ENCODE measurements at places on chromosomes 7 and 10.

DNA sequence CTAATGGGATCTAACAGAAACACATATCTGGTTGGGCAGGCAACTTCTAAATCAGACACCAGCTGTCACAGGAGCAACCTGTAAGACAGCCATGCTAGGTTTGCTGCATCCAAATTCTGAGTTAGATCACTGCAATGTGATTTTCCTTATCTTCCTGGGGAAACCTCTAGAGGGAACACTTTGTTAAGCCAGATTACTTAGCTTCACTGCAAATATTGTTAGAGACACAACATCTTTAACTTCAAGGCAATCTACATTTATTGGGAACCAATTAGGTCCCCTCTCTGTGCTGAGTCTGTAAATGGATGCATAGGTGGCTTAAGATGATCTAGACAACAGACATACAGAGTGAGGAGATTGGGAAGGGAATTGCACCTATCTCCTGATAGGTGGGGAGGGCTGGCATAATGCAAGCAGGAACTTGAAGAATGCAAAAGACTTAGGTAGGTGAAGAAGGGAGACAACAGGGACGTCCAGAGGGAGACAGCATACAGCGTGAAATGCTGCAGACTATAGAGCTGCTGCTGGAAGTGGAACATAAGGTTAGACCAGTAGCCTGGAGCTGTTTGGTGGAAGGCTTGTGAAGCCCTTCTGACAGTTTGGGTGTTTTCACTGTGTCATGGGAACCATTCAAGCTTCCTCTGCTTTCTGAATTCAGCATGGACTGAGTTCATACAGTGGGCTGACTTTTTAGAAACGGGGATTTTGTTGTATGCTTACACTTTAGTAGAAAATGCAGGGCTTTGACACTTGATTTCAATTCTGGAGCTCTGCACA is 109.8 kb upstream of the ELMO1 start:
- DNase-seq, result no peak

GRCh38 chr7:89666136-89666835 is 488.0 kb upstream of the STEAP1 start:
- no peak for DNase-seq

GRCh38 chr7:158601090-158601489 is 13.5 kb upstream of the PTPRN2 start:
- DNase-seq, result no peak

- DNase-seq, result no peak
Measured at GRCh38 chr10:31479752-31480151, 160.7 kb downstream of the ZEB1 start.

GRCh38 chr10:48285710-48286109 is 11.2 kb upstream of the FRMPD2 start:
- no peak for DNase-seq

DNA sequence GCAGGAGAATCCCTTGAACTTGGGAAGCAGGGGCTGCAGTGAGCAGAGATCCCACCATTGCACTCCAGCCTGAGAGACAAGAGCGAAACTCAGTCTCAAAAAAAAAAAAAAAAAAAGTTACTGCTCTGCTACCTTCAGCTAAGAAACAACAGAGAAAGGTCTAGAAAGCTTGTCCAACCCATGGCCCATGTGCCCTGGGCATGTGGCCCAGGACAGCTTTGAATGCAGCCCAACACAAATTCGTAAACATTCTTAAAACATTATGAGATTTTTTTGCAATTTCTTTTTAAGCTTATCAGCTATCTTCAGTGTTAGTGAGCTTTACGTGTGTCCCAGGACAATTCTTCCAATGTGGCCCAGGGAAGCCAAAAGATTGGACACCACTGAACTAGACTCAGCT is 22.9 kb downstream of the PLXDC2 start:
- DNase-seq, result no peak

DNA sequence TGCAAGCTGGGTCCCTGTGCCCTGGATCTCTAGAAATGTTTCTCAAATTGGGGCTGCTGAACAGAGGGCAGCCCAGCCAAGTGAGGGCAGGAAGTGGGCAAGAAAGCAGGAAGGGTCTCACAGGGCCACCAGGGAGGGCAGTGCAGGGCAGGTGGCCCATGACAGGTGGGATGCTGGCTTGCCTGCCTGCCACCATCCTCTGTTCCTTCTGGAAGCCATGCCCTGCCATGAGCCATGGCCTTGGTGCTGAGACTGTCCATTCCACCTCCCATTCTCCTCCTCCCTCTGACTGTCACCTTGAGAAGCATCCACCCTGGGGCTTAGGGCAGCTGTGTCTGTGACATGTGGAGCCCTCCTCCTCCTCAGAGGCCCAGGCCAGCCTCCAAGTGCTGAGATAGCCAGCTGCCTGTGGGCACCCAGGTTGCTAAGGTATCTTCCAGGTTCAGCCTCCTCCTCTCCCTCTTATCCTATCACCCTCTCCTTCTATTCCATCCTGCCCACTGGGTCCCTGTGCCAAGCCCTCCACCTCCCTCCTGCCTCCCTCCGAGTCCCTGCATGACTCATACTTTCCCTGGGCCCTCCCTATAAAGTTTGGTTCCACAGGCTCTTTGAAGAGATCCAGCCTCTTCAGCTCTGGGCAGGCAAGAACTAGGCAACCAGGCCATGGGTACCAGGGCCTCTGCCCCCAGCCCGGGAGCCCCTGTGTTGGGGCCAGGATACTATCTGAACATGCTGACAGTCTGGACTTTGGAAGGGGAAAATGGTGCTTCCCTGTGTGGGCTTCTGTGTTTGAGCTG is 1.3 kb downstream of the VSIR start:
- peak; percentile 83 for DNase-seq

DNA sequence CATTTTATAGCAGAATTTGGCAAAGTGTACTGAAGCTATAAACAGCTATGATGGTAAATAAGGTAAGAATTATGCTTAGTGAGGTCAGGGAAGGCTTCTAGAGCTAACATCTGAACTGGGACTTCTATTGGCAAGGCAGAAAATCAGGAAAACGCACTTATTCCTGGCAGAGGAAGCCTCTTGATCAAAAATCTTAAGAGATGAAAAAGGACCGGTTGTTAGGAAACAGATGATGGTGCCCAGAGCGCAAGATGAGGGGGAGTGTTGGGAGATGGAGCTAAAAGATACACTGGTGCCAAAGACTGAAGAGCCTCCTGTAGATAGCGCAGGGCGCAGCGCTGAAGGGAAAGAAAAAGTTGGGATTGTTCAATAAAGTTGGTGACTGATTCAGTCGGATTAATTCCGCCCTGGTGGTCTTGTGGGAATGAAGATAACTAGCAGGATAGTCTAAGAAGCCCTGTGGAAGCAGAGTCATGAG is 550 bp upstream of the CALU start:
- DNase-seq, result no peak

GRCh38 chr7:90660819-90661218 is 64.7 kb downstream of the CDK14 start:
- DNase-seq, result no peak

GRCh38 chr7:66741710-66742049 is 1.1 kb downstream of the RABGEF1 start:
- no peak for DNase-seq

GRCh38 chr7:47447621-47448349 is 134.1 kb downstream of the TNS3 start:
- no peak for DNase-seq

GRCh38 chr10:35335133-35336083 is 901 bp upstream of the CCNY start:
- DNase-seq, result no peak

GRCh38 chr7:2117646-2118045 is 115.1 kb downstream of the MAD1L1 start:
- no peak for DNase-seq

- no peak for DNase-seq
Measured at GRCh38 chr7:6307762-6308161, 35.3 kb upstream of the CYTH3 start.

GRCh38 chr7:123537026-123537642 is 2.7 kb upstream of the IQUB start:
- no peak for DNase-seq

DNA sequence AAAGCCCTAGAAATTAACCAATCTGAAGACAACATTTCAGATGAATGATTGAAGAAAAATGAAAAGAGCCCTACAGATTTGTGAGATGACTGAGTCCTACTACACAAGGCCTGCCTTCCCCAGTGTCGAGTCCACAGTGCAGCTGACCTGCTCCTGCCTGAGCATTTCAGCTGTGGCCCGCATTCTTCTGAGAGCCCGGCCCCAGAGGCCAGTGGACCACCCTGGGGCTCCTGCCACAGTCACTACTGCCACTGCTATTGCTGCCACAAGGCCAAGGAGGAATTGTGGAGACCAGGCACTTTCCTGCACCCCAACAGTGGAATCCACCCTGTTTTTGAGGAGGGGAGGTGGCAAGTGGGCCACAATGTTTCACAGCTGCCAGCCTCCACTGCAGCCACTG is 19.6 kb upstream of the ZNF735 start:
- no peak for DNase-seq

- DNase-seq, result no peak
Measured at GRCh38 chr10:54880996-54881395, 80.0 kb upstream of the PCDH15 start.

DNA sequence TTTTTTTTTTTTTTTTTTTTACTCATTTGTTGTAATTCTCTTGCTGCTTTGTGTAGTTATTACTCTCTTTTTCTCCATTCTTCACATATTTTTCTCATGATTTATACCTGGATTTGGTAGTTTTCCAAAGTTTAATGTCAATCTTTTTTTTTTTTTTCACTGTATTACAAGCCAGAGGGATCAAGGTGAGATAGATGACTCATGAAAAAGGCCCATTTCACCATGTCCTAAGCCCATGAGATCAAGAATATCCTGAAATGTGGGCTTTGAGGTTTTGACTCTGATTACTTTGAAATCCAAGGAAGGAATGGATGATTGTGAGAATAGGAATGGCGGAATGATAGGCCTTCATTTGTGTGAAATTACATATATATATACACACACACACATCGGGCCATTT is 31.1 kb downstream of the TAX1BP1 start:
- no peak for DNase-seq

DNA sequence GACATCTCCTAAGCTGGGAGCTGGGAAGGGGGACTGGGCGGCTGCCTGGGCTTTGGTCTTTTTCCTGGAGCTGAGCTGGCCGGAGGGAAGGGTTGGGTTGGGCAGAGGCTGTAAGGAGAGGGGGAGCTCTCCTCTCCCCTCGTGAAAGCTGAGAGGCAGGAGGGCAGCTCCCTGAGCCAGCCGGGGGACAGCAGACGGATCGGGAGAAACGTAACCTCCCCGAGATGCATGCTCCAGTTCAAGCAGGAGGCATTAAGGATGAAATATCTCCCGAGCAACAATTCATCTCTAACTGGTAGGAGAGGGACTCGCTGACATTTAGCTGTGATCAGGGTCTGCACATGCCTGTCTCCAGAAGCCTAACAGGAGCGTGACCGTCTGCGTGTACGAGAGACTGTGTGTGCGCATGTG is 19.9 kb upstream of the LBX1 start:
- no peak for DNase-seq

GRCh38 chr10:43796781-43797180 is 148.1 kb upstream of the ZNF32 start:
- DNase-seq, result no peak

- DNase-seq, result no peak
Measured at GRCh38 chr10:130053561-130053960, 57.1 kb downstream of the C10orf143 start.

GRCh38 chr7:127870231-127870907 is 160.9 kb downstream of the LRRC4 start:
- DNase-seq, result no peak

GRCh38 chr7:27247452-27248426 is 5.1 kb downstream of the EVX1 start:
- no peak for DNase-seq

GRCh38 chr7:12233175-12233574 is 22.1 kb downstream of the TMEM106B start:
- DNase-seq, result no peak

DNA sequence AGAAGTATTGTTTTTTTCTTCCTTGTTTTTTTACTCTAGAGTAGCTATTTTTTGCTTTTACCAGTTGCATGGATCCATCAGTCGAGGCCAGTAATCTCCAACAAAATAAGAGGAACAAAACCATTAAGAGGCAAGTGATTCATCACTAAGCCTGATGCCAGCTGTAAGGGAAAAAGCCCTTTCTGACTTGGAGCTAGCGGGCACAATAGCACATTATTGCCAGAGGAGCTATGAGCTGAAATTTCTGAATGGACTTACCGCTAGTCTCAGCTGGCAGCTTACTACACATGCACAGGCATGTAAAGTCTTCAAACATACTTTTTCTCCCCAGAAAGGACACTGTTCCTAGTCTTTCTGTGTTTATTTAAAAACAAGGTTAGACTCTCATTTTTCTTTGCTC is 41.6 kb upstream of the PTPRZ1 start:
- DNase-seq, result no peak

DNA sequence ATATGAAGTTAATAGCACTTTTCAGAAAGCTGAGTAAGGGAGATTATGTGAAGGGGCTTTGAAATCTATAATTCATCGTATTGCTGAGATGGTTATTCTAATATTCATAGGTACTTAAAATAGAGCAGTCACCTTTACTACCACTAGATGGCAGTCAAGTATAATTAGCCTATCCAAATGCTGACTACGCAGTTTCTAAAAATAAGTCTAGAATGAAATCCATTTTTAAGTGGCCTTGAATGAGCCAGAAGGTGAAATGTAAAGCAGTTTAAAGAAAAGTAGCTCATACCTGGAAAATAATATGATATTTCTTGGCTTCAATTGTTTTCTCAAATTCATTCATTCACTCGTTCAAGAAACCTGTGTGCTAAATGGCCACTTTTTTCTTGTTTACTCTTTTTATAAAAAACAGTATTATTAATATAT is 1277.1 kb downstream of the GATA3 start:
- peak; percentile 25 for DNase-seq

DNA sequence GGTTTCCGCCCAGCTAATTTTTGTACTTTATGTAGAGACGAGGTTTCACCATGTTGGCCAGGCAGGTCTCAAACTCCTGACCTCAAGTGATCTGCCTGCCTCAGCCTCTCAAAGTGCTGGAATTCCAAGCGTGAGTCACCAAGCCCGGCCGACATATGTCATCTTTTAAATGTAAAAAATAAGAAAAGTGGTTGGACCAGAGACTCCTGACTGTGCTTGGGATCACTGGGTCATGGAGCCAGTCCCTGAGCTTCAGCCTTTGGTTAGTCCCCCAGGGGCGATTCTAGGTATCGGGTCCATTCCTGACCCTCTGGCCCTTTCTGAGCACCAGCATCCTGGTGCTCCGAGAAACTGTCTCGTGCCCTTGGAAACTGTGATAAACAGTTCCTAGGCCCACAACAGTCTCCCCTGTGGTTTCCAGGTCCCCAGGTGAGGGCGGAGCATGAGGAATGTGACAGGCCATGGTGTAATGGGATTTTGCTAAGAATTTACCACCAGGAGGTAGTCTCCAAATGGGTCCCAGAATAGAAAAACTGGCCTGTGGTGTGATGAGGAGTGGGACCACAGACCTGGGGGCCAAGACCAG is 32.8 kb downstream of the UBTD1 start:
- no peak for DNase-seq

DNA sequence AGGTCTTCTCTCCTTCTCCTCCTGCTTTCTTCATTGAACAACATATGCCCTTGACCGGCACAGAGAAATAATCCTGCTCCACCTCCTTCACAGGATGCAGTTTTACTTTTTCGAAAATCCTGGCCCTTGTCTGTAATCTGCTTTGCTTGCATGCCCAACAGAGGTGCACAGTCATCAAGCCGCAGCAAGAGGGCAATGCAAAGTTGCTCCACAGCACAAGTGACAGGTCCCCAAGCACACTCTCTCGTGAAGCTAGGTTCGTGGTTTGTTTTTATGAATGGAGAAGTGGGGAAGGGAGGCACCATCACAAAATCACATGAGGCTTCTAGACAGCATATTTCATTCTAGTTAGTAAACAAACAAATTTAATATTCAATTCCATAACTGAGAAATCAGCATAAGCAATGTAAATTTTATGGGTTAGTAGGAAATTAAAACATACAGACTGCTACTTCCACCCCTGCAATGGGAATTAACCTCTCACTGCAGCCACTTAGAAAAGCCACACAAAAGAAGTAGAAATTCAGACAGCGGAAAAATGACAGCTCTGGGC is 178.8 kb downstream of the TPK1 start:
- DNase-seq, result no peak
